Activated naive CD4-positive, alpha-beta T cell treated with anti-CD3 and anti-CD28 coated beads, Interleukin-2, amount 50 U/mL, for 16 hours (primary cell): ENCODE measurements at places on chromosomes 5 and 9.

GRCh38 chr5:17000291-17000939 is 64.3 kb upstream of the MYO10 start:
- DNase-seq, result no peak

DNA sequence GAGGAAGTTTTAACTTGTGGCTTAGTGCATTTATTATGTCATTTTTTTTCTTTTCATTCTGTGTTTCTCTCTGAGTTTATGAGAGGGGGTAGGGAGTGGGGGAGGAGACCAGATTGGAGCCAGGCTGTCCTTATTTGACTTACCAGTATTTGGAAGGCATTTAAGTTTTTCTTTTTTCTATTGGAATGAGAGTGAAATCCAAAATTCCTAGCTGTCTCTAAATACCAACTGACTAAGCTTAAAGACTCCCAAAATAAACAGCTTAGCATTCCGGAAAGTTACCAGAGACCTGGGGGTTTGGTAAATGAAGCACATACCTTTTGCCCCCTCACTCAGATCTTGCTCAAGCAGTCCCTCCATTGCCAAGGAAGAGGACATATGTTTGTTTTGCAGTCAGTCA is 581.9 kb upstream of the BRINP1 start:
- DNase-seq, result no peak

DNA sequence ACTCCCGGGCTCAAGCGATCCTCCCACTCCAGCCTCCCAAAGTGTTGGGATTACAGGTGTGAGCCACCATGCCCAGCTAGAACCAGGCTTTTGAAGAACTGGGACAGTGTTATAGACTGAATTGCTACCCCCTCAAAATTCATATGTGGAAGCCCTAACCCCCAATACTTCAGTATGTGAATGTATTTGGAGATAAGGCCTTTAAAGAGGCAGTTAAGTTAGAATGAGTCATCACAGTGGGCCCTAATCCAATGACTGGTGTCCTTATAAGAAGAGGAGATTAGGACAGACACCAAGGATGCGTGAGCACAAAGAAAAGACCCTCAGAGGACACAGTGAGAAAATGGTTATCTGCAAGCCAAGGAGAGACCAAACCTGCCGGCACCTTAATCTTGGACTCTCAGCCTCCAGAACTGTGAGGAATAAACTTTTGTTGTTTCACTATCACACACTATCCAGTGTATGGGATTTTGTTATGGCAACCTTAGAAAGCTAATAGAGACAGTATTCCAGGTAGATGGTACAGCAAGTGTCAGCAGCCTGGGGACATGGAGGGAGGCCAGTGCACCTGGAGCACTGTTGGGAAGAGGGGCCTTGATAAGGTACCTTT is 31.4 kb upstream of the ERGIC1 start:
- DNase-seq, result no peak

GRCh38 chr9:112861638-112862555 is 28.8 kb downstream of the SLC46A2 start:
- no peak for DNase-seq
